Frontal cortex (tissue), 4 donors: ENCODE measurements at places on chromosomes 2 and 18.

- no peak for DNase-seq
These were observed at the start of gene SP100 for GRCh38 chr2:230416061-230416721. SP100 (plus strand) TSS chr2:230416201; CDS start chr2:230416297, 96 bp downstream.

DNA sequence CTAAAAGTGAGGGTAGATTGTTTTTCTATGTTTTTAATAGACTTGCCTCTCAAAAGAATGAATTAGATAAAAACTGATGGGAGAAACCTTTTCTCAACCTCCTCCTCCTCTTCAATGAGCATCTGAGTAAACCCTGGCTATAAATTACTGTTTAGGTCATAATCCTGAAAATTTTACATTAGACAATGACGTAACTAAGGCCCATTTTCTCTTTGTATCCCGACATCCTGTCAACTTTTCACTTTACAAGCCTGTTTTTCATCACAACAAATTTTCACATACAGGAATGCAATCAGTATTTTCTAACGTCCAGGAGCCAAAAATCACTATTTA, 1.3 kb downstream of the SPIRE1 start:
- peak; percentile 23 for DNase-seq

DNA sequence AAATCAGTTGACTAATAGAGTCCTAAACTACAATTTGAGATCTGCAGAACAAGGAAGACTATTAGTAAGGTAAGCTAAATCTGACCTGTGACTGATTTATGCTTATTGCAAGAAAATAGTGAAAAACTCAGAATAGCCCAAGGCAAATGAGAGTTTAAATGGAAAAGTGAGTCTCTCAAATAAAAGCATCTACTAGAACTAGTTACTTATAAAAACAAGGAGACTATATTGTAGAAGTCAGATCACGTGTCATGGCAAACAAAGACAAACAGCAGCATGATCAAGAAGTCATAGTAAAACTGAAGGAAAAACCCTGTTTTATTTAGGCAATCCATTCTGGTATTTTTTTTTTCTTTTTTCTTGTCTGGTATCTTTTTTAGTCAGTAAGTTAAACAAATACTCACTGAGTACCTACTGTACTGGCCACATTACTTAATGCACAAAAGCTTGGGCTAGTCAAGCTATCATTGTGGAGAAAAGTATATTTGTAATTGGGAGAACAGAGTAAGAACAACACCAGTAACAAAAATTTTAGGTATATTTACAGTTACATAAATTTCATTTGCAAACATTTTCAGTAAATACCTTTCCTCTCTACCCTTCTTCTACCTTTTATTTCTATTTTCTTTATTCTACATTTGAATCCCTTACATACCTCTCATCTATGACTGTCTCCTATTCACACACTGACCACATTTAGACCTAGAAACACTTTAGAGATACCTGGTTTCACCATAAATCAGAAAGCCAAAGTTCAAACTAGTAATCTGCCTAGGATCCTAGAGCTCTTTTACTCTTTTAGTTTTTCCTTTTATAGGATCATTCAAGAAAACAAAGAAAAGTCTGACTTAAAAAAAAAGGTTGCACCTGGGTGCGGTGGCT, 23.7 kb downstream of the CCDC88A start:
- no peak for DNase-seq

DNA sequence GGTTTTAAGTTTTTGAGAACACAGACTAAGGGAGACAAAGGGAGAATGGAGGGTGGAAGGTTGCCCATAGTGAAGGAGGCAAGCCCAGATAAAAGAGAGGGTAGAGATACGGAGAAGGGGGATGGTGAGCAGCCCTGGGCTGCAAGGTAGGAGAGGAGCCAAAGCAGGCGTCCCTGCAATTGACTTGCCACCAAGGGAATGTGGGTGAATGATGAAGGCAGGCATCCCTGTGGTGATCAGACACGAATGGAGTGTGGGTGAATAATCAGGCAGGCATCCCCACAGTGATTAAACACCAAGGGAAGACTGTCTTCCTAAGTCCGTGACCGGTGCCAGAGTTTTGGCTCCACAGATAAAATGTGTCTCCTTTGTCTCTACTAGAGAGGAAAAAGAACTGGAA, 16.5 kb upstream of the ALPK2 start:
- DNase-seq = no peak

DNA sequence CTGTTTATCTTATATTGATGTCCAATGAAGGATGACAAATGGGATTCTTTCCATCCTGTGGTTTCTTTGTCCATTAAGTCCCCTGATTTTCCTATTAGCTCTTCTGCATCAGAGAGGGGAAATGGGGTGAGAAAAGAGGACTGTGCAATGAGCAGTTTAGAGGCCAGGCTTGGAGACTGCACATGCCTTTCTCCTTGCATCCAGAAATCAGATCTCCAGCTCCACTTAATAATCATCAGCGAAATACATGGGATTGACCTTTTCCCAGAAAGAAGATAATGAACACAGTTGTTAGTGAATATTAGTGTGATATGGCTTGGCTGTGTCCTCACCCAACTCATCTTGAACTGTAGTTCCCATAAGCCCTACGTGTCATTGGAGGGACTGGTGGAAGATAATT, 697.4 kb downstream of the CBLN2 start:
- DNase-seq = no peak
